ENCODE measurements at places on chromosomes 7 and 10.
A peak's percentile ranks its signal among the peaks of the same experiment; 100 is the strongest.

DNA sequence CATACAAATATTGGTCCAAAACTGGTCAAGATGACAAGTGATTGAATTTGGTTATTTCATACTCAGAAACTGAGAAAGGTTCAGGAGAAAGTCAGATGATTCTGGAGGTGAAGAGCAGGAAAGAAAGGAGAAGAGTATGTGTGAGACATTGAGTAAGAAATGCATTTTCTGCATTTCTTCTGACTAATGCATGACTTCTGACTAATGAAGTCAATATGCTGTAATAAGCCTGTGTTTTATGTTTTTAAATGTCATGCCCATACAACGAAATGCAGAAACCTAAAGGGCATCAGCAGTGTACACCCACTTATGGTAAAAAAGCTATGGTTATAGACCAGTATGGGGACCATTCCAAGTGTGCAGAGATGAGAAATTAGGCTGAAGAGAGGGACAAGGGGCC is 1227.8 kb upstream of the SORCS1 start:
- DNase-seq, result no peak

DNA sequence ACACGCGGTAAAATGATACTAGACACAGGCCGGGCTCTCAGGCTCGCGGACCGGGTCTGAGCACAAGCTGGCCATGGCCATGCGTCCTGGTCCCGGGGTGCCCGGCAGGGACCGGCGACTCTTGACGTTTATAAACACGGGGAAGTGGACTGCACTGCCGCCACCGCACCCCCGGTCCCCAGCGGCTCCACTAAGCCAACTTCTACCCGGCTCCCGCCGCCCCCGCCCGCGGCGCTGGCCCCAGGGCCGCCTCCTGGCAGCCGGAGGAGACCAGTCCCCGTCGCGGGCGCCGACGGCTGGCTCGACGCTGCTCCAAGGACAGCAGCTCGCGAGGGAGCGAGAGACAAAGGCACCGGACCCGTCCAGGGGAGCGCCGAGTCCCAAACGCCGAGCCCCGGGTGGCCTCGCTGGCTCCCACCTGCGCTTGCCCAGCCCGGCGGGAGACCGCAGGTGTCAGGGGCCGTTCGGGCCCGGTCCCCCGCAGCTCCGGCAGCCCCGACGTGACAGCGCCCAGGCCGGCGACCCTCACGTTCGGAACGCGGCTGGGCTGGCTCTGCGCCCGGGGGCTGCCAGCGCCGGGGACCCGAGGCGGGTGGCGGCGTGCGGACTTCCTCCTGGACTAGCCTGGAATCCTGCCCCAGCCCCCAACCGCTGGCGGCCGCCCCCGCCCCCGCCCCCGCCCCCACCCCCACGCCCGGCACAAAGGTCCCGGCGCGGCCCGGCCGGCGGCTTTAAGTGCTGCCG is 517 bp downstream of the ITGB1 start:
- no peak for DNase-seq

GRCh38 chr10:101000127-101000914 is 713 bp downstream of the LZTS2 start:
- DNase-seq, result no peak

DNA sequence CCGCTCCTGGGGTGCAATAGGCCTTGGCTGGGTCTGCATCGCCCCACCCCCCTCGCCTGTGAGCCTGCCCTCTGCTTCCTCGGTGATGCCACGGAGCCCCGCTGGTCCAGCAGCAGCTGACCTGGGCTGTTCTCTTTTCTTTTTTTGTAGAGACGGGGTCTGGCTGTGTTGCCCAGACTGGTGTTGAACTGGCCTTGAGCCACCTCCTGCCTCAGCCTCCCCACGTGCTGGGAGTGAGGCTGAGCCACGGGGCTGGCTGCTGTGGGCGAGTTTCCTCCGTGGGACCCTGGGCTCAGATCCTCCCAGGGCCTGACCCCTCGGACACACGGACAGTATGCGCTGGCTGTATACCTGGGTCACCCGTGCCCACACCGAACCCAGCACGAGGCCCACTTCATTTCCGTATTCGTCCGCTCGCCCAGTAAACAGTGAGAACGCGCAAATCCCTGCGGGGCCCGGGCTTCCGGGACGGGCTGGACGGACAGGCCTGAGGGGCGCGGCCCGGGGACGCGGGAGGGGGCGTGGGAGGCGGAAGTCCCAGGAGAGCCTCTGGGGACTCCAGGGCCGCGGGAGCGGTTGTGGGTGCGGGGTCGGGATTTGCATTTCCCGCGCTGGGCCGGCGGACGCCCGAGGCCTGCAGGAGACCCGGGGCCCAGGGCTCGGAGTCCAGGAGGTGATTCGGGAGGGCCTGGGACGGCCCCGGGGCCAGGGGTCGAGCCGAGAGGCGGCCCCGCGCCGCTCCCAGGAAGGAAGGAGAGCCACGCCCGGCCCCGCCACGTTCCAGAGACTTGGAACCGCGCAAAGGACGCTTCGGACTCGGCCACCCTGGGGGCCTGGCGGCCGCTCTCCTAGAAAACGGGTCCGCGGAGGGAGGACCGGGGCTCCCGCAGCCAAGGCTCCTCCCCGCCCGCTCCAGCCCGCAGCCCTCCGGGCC is 57.7 kb upstream of the DNAJB6 start:
- DNase-seq, result no peak

DNA sequence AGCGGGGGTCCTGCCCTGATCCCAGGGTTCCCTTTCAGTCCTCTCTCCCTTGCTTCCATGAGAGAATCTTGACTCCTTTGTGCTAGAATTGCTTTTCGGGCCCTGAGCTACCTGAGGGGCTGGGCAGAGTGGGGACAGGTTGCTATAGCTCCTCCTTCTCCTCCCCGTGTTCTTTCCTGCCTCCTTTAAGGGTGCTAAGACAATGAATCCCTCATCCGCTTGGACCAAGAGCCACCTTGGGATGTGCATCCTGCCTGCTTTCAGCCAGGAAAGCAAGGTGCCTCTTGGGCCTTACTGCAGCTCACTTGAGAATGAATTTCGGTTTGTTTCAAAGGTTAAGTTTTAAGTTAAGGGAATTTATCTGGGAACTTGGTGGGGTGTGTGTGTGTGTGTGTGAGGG is 53.6 kb downstream of the ADRA2A start:
- no peak for DNase-seq

DNA sequence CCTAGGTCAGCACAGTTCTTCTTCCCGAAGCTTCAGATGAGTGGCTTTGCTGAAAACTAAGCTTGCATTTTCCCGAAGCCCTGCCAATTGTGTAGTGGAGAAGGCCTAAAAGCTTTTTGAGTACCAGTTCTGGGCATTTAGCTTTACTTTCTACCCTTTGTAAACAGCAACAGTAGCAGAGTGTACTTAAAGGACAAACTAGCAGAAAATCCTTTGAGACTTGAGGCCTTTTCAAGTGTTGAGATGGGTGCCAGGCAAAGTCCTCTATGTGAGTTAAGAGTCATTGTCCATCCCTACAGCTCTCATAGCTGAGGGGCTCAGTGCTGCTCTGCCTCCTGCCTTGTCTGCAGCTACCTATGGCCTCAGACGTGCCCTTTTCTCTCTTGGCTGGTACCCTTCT is 368.2 kb downstream of the CCSER2 start:
- DNase-seq, result no peak

DNA sequence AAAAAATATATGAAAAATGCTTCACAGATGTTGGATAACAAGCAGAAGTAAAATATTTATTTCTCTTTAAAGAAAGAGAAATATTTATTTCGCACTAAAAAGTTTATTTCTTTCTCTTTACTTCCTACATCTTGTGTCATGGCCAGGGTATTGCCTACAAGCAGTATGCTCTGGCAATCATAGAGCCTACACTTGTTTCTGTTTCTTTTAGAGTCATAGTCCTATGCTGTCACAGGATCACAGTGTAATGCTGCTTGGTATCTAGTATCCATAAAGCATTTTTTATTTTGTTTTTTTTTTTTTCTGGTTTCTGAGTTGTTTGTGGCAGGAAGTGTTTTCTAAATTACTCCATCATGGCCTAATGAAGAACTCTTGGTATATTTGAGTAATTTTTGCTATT is 116.0 kb downstream of the ATRNL1 start:
- DNase-seq, result no peak

- peak; percentile 93 for DNase-seq
Measured at GRCh38 chr7:30348083-30348560, 63.7 kb downstream of the ZNRF2 start.

- DNase-seq, result no peak
Measured at GRCh38 chr7:17319164-17320101, 21.0 kb downstream of the AHR start.

DNA sequence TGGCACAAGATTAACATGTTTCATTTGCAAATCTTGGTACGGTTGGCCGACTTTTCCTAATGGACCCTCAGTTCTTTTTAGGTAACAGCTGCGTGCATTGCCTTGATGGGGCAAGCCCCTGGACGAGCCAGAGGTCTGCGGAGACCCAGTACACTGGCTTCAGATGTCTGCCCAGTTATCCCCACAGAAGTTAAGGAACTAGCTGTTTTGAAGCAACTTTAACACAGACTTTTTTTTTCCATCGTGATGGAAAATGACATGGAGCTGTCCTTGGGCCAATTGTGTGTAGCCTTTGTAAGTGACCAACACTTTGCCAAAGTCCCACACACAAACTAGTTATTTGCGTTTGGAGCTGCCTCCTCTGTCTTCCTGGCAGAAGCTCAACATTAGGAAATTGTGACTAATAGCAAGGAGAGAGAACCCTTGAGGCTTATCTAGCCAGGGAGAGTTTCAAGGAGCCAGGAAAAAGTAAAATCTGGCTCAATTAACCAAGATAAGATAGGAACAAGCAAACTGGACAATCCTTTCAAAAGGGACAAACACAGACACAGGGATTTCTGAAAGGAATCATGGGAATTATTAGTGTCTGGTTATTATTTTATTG is 99.6 kb upstream of the BMPER start:
- DNase-seq, result peak; percentile 33

DNA sequence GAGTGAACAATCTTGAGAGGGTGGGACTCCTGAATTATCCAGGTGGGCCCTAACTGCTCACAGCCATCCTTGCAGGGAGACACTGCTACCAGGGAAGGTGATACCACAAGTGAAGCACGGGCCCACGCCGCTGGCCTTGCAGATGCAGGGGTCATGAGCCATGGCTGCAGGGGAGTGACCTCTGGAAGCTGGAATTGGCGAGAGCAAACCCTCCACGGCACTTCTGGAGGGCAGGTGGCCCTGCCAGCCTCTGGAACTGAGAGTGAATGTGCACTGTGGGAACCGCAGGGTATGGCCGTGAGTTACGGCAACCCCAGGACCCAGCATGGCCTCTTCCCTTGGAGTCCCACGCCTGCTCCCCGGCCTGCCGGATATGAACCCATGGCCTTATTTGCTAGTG is 37.5 kb downstream of the STK32C start:
- DNase-seq, result no peak

- no peak for DNase-seq
Measured at GRCh38 chr7:135924302-135924701, 52.9 kb downstream of the MTPN start.

- no peak for DNase-seq
Measured at GRCh38 chr7:33477719-33478480, 348.5 kb downstream of the BBS9 start.

DNA sequence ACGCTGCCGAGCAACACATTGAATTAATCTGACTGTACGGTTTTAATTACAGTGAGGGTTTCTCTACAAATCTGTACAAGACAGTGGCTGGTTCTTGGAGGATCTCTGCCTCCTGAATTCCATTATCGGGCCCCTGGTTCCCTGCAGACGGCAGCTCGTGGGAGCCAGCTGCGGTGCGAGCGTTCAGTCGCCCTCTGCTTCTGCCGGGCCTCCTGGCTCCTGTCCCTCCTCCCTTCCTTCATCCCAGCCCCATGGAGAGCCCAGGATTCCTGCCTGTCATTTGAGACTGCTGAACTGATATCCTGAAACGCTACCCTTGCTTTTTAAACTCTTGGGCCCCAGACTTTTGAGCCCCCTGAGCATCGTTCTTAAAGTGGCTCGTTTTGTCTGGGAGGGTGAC is 6.6 kb upstream of the DLX6 start:
- no peak for DNase-seq

- DNase-seq, result no peak
Measured at GRCh38 chr7:73707045-73707631, 12.3 kb downstream of the STX1A start.

GRCh38 chr10:78470267-78471103 is 436.8 kb downstream of the RPS24 start:
- DNase-seq, result no peak

GRCh38 chr10:109846832-109847231 is 76.5 kb downstream of the XPNPEP1 start:
- DNase-seq, result no peak

DNA sequence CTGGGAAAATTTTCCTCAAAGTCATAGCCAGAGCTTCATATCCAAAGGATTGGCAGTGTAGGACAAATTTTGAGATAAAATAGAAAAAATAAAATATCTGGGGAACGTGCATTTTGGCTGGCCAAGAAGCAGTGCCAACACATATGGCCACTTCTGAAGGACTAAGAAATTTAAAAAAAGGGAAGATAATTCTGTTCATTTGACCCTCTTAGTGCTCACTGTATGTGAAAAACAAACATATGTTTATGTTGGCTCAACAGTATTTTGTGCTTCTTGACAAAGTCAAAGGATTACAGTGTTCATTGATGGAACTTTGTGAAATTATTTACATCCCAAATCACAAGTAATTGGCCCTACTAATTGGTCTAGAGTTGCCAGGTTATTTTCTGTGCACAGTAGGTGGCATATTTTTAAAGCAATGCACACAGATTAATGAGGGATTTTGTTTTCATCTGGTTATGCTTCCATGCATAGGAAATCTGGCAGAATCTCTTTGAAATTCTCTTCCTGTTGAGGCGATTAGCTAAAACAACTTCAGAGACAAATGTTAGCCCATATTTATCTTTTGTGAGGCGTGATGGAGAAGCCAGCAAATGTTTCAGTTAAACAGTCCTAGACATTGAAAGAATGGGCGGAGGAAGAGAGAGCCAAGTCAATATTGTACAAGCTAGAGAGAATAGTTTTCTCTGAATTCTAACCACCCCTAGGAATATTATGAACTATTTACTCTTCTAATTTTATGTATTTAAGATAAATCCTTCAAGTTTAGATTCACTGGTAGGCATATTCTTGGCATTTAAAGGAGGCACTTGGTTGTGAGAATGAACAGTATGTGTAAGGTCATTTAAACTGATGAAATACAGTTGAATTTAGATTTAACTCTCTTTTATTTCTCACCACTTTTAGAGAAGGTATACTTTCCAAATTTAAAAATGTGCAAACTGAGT is 237.7 kb upstream of the MBL2 start:
- DNase-seq, result no peak

- no peak for DNase-seq
Measured at GRCh38 chr10:30788307-30788706, 158.8 kb upstream of the LYZL2 start.

GRCh38 chr7:151460474-151460855 is 20.5 kb upstream of the CRYGN start:
- no peak for DNase-seq

- DNase-seq, result no peak
Measured at GRCh38 chr7:40645197-40645596, 510.4 kb downstream of the SUGCT start.

- no peak for DNase-seq
Measured at GRCh38 chr7:115136796-115137443, 215.0 kb downstream of the MDFIC start.
